MCF 10A (cell line): ENCODE measurements at places on chromosomes 12 and 14. TPM values are rescaled to one million over a fixed set of nuclear protein-coding genes. Genes with fewer than 3 reads are reported as not detected.

The OAS1 gene
- 1.3 and 1.5 TPM in 2 replicates for total RNA-seq

The ACSM4 gene
- total RNA-seq, result not detected in 2 replicates

The TAS2R14 gene
- 1.6 and 1.9 TPM in 2 replicates for total RNA-seq

The OTX2 gene
- not detected in 2 replicates for total RNA-seq

The DNAH10 gene
- total RNA-seq, result 0.21 and 0.22 TPM in 2 replicates

The ACOT6 gene
- total RNA-seq, result not detected in 2 replicates

The PRICKLE1 gene
- total RNA-seq, result 7.9 and 14.1 TPM in 2 replicates

The PLEKHG7 gene
- total RNA-seq, result not detected in 2 replicates

The BATF gene
- total RNA-seq, result not detected in 2 replicates

The SYT1 gene
- 7.4 and 10.4 TPM in 2 replicates for total RNA-seq

The B4GALNT3 gene
- 0.68 and 0.76 TPM in 2 replicates for total RNA-seq

The KRT77 gene
- not detected in 2 replicates for total RNA-seq
